SK-N-MC (cell line): ENCODE measurements at places on chromosomes 12 and 14.

DNA sequence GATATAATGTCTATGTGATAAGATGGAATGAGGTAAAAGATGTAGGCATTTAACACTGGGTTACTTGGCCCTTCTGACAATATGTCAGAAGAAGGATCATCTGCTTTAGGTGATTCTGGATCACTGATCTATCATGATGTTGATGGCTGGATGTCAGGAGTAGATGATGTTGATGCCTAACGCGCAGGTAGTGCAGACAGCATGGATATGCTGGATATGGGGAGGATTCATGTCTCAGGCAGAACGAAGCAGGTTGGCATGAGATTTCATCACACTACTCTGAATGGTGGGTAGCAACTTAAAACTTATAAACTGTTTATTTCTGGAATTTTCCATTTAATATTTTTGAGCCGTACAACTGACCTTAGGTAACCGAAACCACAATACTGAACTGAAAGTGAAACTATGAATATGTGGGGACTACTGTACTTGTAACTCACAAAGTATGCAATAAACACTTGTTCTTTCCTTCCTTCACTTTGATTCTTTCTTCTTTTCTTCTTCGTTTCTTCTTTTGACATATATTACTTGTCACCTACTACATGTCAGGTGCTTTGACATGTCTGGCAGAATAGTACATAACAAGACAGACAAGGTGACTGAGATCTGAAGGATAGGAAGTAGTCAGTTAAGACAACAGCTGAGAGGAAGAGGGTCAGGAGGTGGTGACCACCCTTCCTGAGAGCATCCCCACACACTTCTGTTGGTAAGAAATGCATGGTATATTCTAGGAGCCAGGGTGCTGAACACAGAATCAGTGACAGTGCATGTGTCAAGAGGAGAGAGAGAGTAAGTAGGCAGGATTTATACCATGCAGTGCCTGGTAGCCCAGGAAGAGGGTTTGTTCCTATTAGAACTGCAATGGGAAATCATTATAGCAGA, 238.8 kb downstream of the PPFIA2 start:
- no peak for DNase-seq

GRCh38 chr12:82412246-82412645, 53.9 kb downstream of the METTL25 start:
- DNase-seq: no peak

DNA sequence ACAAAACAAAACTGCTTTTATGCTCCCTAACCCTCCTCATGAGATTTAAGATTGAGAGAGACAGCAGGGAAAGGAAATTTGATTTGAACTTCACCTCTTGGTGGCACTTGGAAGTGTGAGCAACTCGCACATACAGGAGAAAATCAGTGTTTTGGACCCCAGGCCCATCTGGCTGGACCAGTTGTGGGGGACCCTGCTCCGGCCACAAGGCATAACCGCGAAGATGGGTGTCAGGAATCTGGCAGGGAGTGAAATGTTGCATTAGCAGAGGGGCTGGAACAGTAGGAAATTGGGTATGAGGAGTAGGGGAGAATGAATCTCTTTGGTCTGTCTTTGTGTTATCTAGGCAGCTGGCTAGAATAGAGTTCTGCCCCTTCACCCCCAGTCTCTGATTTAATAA, 1.2 kb downstream of the CIROP start:
- DNase-seq: no peak

DNA sequence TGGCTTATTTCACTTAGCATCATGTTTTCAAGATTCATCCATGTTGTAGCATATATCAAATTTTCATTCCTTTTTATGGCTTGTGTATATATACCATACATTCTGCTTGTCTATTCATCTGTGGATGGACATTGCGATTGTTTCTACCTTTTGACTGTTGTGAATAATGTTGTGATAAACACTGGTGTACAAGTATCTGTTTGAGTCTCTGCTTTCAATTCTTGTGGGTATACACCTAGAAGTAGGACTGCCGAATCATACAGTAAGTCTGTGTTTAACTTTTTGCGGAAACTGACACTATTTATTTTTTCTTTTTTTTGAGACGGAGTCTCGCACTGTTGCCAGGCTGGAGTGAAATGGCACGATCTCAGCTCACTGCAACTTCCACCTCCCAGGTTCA, 19.6 kb upstream of the RPS6KA5 start:
- no peak for DNase-seq

GRCh38 chr12:2248901-2249381, 196.2 kb downstream of the CACNA1C start:
- DNase-seq: no peak
